ENCODE measurements at places on chromosomes 3 and 15. TPM values are rescaled to one million over a fixed set of nuclear protein-coding genes. Genes with fewer than 3 reads are reported as not detected.

GRCh38 chr15:56244811-56245576 lies 1.3 kb upstream of the RFX7 start:
- no peak for DNase-seq

DNA sequence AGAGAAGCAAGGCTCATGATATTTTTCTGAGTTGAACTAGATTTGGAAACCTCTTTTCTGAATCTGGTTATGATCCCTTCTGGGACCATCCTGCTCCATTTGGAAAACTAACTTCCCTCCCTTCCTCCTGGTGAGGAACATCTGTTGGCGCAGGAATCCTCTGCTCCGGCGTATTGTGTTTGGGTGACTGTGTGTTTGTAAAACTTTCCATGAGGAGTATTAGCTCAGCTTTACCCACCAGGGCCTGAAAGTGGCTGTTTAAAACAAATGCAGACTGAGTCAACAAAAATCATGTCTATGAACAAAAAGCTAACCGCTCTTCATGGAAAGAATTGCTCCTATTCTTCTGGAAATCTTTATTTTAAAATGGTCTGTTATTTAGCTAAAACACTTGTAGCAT lies 17.7 kb downstream of the STARD9 start:
- DNase-seq = no peak

DNA sequence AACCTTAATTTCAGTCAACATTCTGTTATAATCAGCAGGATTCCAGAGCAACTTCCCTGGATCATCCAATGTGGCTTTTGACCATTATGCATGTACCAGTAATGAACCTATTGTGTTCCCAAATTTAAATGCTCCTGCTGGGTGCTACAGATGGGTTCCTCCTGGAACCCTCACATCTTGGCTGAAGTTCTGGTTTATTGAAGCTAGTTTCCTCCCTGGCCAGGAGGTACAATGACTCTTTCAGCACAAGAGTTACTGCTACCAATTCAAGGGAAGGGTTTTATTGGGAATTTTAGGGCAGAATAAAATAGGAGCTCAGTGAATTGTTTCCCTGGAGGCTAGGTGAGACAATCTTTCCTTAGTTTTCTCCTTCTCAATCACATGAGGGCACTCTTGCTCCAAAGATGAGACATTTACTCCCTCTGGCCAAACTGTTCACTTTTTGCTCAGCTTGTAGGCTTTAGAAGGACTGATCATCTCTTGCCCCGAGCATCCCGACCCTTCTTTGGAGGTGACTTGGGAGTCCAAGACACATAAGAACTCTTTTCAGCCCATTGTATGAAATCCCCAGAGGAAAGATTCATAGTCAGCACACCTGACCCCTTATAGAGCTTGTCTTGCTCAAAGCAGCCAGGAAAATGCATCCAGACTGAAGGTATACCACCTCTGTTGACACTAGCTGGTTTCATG lies 8.8 kb upstream of the NPHP3 start:
- no peak for DNase-seq

DNA sequence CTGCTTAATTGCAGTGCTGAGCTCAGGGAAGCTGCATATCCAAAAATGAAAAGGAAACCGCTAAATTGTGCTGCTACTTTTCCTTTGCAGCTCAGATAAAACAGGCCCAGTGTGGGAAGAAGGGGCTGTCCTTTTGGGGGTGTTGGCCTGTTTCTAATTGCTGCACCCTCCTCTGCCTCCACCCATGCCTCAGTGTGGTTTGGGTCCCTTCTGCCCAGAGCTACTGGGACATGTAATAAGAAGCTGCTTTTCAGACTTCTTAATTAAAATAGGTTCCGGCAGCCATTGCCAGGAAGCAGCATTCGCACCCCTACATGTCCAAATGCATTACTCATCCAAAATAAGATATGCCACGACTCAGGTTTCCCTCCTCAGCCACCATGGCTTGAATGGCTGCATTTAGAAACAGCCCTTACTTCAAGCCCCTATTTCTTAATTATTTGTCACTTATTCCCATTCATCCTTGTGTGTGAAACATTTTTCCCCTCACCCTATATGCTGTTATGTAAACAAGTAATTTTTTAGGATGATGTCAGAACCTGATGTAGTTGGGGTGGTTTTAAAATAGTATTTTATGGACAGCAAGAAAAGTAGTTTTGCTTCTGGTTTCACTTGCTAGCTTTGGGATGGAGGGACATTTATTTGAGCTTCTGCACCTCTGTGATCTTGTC lies 235.9 kb upstream of the CTDSPL start:
- DNase-seq = no peak

Gene RFTN1
- 53.3 TPM for total RNA-seq

Gene P2RY14
- total RNA-seq = not detected

Gene RAP2B
- total RNA-seq = 12.3 TPM
